Thoracic aorta (tissue), 2 donors: ENCODE measurements at places on chromosomes 16 and 17. TPM values are rescaled to one million over a fixed set of nuclear protein-coding genes. Genes with fewer than 3 reads are reported as not detected.

SDR42E1 gene
- 0.41 TPM for total RNA-seq

DNA sequence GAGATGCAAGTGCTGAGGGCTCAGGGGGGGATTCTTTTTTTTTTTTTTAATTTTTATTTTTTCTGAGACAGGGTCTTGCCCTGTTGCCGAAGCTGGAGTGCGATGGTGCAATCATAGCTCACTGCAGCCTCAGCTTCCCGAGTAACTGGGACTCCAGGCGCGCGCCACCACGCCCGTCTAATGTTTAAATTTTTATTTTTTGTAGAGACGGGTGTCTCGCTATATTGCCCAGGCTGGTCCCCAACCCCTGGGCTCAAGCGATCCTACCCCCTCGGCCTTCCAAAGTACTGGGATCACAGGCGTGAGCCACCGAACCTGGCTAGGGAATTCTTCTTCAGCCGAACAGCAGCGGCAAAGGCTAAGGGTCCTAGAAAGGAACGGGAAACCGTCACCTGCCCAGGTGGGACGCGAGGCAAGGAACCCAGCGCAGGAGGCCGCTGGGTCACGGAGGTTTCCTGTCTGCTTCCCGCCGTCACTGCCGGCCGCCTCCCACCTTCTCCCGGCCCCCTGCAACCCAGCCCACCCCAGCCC, 13.3 kb upstream of the OR1F1 start:
- no peak for DNase-seq

GRCh38 chr16:52436339-52437276, 110.3 kb downstream of the TOX3 start:
- no peak for DNase-seq

ZACN gene
- total RNA-seq = not detected

DNA sequence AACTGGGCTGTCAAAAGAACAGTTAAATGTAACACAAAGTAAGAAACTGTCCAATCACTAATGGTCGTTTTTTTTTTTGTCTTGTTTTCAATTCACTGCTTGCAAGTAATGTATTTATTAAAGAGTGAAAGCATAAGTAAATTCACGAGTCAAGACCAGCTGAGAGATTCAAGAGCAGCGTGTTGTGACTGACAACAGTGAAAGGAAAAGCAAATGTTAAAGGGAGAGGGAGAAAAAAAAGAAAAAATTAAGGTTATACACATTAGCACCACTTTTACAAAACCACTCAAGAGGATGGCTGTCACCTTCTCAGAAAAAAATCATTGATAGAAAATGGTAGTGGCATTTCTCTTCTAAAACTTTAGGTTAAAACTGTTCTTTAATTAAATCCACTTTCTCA, 36.1 kb downstream of the GPATCH8 start:
- no peak for DNase-seq

DNA sequence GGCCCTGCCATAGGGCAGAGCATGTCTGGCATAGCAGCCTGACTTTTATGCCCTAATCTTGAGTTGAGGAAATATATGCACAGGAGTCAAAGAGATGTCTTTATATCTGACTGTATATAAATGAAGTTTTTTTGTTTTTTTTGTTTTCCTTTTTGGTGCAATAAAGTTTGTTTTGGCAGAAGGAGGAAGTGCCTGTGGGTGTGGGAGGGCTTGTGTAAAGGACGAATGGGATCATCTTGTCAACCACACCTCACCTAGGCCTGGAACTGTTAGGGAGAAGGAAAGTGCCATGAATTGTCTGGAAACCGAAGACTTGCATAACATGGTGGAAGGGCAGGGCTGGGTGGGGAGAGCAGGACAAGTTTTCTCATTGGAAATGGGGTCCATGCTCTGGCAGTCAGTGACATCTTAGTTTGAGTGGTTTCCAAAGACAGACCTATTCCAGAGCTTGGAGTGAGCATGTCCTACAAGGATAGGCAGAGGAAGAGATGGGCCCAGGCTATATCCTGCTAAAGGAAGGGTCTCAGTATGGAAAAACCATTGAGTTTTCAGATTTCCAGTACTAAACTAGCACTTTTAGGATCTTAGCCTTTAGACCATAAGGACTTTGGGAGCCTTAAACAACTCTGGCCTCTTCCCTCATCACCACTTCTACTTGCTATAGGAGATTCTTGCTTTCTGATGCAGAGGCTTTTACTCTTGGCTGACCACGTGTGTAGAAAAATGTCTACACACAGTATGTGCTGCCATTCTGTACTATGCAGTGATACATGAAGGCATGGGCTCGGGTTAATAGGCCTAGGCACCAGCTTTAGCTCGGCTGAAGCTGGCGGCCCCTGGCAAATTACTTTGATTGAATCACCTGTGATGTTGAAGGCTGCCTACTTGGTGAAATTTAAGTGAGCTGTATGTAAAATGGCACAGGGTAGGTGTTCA, 15.5 kb downstream of the SNF8 start:
- no peak for DNase-seq

- DNase-seq = no peak
Observed at GRCh38 chr17:57752031-57752905, 7.2 kb upstream of the CCDC182 start.

- no peak for DNase-seq
Observed at GRCh38 chr16:71337631-71338030, 20.9 kb upstream of the CALB2 start.

- no peak for DNase-seq
Observed at GRCh38 chr16:66728804-66729203, 22.6 kb downstream of the DYNC1LI2 start.

DNA sequence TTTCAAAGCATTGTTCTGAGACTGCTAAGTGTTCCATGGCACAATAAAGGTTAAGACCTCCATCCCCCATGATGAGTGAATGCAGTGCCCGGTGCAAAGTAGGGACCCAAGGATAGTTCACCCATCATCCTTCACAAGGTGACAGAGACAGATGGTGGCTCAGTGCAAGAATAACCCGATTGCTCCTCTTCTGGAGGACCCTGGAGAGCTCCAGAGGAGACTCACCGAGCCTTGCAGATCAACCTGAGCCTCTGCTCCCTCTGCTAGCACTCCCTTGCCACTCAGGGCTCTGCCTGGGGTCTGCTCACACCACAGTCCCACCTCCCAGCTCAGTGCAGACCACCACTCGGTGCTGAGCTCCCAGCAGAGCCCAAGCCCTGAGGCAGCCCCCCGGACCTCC, 49.3 kb downstream of the C16orf78 start:
- no peak for DNase-seq

KCNAB3 gene
- not detected for total RNA-seq

- DNase-seq = no peak
Observed at GRCh38 chr16:566475-567372, at the start of gene NHLRC4. Gene NHLRC4, plus strand, starts transcription at chr16:567005. Its CDS starts 1,043 bp downstream, at chr16:568048.

- DNase-seq = no peak
Observed at GRCh38 chr17:1710807-1711553, 803 bp upstream of the TLCD2 start.

- no peak for DNase-seq
Observed at GRCh38 chr16:88804173-88804551, 573 bp downstream of the CDT1 start.

- no peak for DNase-seq
Observed at GRCh38 chr17:50605429-50605828, 29.3 kb upstream of the ABCC3 start.

- DNase-seq = peak; percentile 7
Observed at GRCh38 chr17:44872131-44872768, 24.6 kb downstream of the HIGD1B start.

GRCh38 chr17:42759982-42760651, 910 bp upstream of the RAMP2 start:
- no peak for DNase-seq

GRCh38 chr16:287298-287811, 4.4 kb downstream of the PDIA2 start:
- no peak for DNase-seq

DNA sequence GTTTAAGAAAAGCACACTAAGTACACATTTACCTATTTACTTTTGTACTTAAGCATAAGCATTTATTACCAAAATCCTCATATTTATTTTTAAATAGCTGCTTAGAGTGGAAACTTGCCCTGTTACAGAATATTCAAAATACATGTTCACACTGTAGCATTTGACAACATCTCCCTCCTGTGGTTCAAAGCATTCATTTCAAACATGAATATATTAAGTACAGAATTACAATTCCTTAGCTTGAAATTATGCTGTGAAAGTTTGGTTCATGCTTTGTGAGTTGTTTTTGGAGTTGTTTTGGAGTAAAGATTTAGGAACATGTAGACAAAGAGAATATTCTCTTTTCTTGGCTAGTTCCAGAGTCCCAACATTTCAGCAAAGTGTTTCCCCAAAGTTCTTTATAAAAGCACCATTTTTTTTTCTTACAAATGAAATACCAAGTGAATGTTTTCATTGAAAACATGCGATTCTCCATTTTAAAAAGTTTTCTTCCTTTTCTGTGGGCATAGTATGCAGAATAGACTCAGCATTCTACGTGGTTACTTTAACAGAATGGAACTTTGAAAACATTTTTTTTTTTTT, 33.2 kb downstream of the TUBD1 start:
- DNase-seq = no peak

- no peak for DNase-seq
Observed at GRCh38 chr16:64312980-64313379, 808.9 kb downstream of the CDH11 start.

GRCh38 chr17:74272731-74273201, 1.3 kb upstream of the DNAI2 start:
- DNase-seq = no peak

DNA sequence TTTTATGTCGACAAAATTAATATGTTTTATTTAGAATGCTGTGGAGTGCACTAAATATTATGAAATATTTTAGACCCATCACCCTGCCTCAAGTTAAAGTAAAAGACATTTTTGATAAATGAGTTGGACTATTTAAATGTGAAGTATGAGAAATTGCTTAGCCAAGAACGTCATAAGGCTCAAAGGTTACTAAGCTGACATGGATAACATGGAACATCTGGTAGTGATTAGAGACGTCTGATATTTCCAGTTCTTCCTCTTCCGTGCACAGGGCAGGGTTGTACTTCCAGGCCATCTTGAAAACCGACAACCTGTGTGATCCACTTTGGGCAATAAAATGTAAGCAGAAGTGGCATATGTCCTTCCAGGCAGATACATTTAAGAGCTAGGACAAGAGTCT, 7.2 kb upstream of the CCL8 start:
- DNase-seq = no peak

DNA sequence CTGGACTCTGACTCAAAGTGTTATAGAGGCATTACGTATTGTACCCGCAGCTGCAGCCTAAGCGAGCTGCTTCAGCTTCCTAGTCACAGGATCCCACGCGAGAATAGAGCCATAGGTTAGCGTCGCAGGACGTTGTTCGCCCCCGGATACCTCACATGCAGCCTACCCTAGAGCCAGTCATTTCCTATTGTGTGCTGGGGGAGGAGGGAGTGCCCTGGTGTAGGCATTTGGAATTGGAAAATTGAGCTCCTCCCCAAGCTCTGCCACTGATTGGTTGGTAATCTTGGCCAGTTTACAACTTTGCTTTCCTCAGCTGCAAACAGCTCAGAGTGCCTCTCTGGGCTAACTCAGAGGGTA, 530 bp downstream of the NAA60 start:
- no peak for DNase-seq

DNA sequence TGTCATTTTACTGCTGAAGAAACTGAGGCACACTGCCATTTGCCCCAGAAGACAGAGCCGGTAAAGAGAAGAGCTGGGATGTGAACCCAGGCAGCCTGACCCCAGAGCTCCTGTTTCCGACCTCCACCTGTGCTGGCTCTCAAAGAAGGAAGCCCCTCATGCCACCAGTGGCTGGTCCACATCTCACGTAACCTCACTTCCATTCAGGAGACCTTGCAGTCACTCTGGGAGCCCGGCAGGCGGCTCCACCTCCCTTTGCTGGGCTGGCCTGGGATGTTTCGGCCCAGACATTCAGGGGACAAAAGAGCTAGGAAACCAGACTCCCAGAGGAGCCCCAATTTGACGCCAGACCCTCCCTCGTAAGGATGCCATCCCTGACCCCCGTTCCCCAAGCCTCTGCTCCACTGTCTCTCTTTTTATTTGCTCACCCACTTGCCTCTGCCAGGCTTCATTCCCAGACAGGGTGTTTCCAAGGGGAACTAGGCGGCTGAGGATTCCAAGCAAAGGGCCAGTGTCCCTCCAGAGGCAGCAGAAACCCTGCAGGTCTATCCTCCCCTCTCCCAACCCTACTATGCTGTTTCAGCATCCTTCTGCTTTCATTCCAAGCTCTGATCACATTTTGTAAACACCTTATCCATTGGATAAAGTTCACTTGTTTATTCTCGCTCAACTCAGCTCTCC, 2.8 kb downstream of the TAF1C start:
- no peak for DNase-seq

GRCh38 chr16:87645802-87646201, 43.5 kb downstream of the JPH3 start:
- no peak for DNase-seq

GRCh38 chr17:6571452-6571781, 15.1 kb upstream of the PITPNM3 start:
- DNase-seq = no peak

DNA sequence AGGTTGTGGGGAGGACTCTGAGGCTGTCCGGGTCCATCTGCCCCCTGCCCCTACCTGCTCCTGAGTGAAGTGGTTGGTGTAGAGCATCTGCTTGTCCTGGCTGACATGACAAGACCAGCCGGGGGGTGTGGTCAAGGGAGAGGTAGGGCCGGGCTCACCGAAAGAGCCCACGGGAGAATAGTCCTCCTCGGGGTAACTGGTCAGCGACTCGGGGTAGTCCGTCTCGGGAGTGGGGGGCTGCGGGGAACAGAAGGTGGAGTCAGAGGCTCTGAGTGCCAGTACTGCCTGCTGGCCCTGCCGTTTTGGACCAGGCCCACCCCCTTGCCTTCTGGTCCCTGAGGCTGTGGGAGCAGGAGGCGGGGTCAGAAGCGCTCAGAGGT, 27.8 kb downstream of the ARHGAP27 start:
- DNase-seq = no peak

- no peak for DNase-seq
Observed at GRCh38 chr17:40664582-40665333, at the start of gene KRT222. Gene KRT222, minus strand, starts transcription at chr17:40665177. Its CDS starts 78 bp downstream, at chr17:40665099.

CNTNAP4 gene
- total RNA-seq = not detected

DNA sequence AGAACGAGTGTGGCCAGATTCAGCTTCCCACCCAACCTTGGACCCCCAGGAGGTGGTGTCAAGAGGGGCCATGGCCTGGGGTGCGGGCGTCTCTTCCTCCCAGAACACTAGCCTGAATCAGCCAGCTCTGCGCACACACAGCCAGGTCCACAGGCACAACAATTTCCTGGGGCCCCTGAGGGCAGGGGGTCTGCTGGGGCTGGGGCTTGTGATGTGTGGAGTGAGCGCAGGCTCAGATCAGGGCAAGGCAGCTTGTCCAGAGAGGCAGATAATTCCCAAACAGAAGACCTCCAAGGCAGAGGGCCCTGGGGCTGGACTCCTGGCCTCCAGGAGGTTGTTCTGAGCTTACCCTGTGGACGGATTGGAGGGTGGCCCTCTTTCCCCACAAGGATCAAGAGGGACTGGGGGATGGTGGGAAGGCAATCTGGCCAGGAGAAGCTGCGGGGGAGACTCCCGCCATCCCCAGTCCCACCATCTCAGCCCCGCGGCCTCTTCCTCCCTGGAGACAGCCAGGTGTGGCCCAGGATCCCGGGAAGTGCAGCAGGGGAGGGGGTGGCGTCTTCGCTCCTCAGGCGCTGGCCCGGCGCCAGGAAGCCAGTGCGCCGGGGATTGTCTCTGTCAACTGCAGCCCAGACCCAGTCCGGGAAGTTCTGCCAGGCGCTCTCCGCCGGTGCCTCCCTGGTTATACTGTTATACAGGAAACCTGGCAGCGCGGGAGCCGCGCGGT, 52.0 kb upstream of the AMZ2 start:
- DNase-seq = no peak

- no peak for DNase-seq
Observed at GRCh38 chr16:25064937-25065336, 46.6 kb upstream of the LCMT1 start.

C17orf78 gene
- not detected for total RNA-seq

GRCh38 chr16:75421820-75422126, 11.5 kb downstream of the CFDP1 start:
- no peak for DNase-seq
